Urinary bladder (tissue), 4 donors: ENCODE measurements at places on chromosomes 2 and 18. TPM values are rescaled to one million over a fixed set of nuclear protein-coding genes. Genes with fewer than 3 reads are reported as not detected.

- no peak for DNase-seq
Measured at GRCh38 chr18:56026509-56026908, 438.5 kb upstream of the TCF4 start.

- DNase-seq = no peak
Measured at GRCh38 chr2:1593371-1594122, 150.8 kb downstream of the PXDN start.

- DNase-seq = no peak
Measured at GRCh38 chr18:55343396-55344073, 244.5 kb downstream of the TCF4 start.

- no peak for DNase-seq
Measured at GRCh38 chr18:12393510-12393909, 14.2 kb upstream of the PRELID3A start.

- DNase-seq = no peak
Measured at GRCh38 chr2:27962006-27962405, 71.5 kb downstream of the BABAM2 start.

DNA sequence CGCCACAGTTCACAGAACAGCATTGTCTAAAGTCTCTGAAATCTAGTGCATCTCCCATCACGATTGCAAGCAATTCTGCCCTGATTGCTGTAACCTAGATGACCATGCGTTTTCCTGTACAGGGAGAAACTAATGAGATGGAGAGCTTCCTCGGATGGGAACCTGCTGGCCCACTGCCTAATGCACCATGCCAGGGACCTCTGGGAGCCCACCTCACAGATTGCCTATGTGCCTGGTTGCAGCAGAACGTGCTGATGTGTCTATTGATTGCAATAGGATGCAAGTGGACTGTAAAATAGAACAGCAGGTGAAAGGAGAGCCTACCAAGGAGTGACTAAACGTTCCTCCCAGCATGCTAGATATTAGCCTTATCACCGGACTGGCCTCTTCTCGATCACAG lies 141.0 kb upstream of the RAB12 start:
- DNase-seq = no peak

Gene AKAIN1
- 0.41 TPM for polyA plus RNA-seq

Gene DSC2
- polyA plus RNA-seq = 1.6 TPM
